ENCODE measurements at places on chromosomes 2 and 18. TPM values are rescaled to one million over a fixed set of nuclear protein-coding genes. Genes with fewer than 3 reads are reported as not detected.

DNA sequence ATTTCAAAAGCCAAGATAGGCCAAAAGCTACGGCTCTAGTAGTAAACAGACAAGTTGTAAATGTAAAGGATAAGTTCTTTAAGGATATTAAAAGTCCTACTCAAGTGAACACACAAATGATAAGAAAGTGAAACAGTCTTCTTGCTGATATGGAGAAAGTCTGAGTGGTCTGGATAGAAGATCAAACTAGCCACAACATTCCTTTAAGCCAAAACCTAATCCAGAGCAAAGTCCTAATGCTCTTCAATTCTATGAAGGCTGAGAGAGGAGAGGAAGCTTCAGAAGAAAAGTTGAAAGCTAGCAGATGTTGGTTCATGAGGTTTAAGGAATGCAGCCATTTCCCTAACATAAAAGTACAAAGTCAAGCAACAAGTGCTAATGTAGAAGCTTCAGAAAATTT lies 111.7 kb upstream of the ZEB2 start:
- H3K27ac ChIP-seq: no peak overlapping the region
- H3K27me3 ChIP-seq: peaks cover 5% of the 10 kb centered on the region
- peaks cover 6% of the 10 kb centered on the region for H3K36me3 ChIP-seq
- no peak for DNase-seq
- H3K4me1 ChIP-seq: peaks cover 20% of the 10 kb centered on the region

DNA sequence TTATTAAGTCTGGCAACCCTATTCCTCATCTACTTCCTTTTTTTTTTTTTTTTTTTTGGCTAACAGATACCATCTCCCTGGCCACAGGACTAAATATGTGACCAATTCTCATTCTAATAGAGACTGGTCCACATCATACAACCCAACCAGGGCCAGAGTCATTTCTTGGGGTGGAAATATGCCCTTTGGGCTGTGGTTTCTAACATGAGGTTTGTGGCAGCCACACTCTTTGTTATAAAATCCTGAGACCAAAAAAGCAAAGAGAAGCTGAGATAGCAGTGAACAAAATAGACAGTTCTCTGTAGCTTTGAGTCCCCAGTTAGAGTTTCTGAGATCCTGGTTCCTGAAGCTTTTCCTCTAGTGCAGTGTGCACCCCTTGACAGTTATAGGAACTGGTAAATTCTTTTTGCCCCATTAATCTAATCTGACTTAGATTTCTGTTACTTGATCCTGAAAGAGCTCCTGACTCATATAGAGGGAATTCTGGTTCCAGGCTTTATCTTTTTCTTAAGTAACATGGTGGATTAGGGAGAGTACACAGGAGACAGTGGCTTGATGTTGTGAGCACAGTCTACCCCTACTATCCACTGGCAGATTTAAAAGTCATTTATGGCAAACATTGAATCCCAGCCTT lies 86.8 kb downstream of the MAIP1 start:
- H3K27me3 ChIP-seq: peaks cover 10% of the 10 kb centered on the region
- no peaks in the 10 kb centered on the region for H3K36me3 ChIP-seq
- H3K27ac ChIP-seq: no peak overlapping the region

DNA sequence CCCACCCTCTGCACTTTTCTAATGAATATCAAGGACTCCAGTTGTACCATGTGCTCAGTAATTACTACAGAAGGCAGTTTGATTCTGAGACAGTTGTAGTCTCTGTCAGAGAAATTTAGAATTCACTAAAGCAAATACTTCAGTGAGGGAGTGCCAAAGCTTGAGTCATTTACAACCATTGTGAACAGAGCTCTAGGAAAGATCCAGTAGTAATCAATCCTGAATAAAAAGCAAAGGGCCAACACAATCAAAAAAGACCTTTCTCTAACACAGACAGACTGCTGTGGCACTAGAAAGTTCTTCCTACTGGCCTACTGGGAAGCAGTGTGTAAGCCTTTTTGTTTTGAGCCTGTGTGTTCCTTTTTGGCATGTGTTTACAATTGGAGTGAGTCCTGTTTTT lies 135.6 kb upstream of the UNC80 start:
- H3K4me3 ChIP-seq: no peak overlapping the region
- no peak overlapping the region for H3K27ac ChIP-seq
- H3K4me1 ChIP-seq: no peaks in the 10 kb centered on the region
- H3K27me3 ChIP-seq: peaks cover 1% of the 10 kb centered on the region

The MOB4 gene
- 33.9 TPM for polyA plus RNA-seq

The KCNF1 gene
- polyA plus RNA-seq: not detected

DNA sequence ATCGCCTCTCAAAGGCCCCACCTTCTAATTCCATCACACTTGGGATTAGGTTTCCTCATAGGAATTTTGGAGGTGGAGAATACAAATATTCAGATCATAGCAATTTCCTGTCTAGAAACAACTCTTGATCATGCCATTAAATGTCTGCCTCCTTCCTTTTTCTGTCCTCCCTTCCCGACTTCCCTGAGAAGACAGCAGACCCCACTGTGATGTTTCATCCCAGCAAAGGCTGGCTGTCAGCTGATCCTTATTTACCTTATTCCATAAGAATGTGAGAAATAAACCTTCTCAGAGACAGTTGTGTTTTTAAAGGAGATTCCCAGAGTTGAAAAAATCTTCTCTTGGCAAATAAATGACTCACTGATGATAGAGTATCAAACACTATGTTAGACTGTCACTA lies 133.9 kb downstream of the TDRD15 start:
- H3K27ac ChIP-seq: no peak overlapping the region
- no peaks in the 10 kb centered on the region for H3K4me1 ChIP-seq
- no peak overlapping the region for H3K4me3 ChIP-seq
- H3K27me3 ChIP-seq: peaks cover 3% of the 10 kb centered on the region

The SRD5A2 gene
- polyA plus RNA-seq: not detected

GRCh38 chr18:60358516-60358915 lies 14.1 kb downstream of the MC4R start:
- no peaks in the 10 kb centered on the region for H3K4me1 ChIP-seq
- peaks cover 2% of the 10 kb centered on the region for H3K27me3 ChIP-seq
- no peak overlapping the region for H3K27ac ChIP-seq
- DNase-seq: no peak
- no peaks in the 10 kb centered on the region for H3K36me3 ChIP-seq
- H3K4me3 ChIP-seq: no peak overlapping the region

GRCh38 chr2:54048117-54048785 lies 67.2 kb upstream of the ACYP2 start:
- H3K27ac ChIP-seq: peak overlapping the region; percentile 89
- no peaks in the 10 kb centered on the region for H3K27me3 ChIP-seq
- DNase-seq: peak; percentile 39
- peaks cover 59% of the 10 kb centered on the region for H3K4me1 ChIP-seq

- H3K27ac ChIP-seq: peak overlapping the region; percentile 97
- DNase-seq: peak; percentile 81
- H3K36me3 ChIP-seq: peaks cover 5% of the 10 kb centered on the region
Measured at GRCh38 chr18:79680100-79680879, 687 bp downstream of the CTDP1 start.

DNA sequence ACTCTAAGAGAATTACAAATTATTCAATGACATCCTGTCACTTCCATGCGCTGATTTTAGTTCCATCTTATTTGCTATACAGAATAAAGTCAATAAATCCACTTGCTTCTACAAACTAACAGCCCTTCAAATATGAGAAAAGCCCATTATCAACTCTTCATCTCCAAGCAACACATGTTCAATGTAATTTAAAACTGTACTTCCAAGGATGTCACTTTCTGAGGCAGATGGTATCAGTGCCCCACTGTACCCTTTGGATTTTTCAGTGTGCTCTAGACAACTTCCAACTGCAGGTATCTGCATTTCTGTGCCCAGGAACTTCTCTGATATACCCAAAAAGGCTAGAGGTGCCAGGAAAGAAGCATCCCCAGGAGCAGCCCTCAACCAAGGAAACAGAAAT lies 87.6 kb downstream of the SMAD2 start:
- no peaks in the 10 kb centered on the region for H3K27me3 ChIP-seq
- H3K4me1 ChIP-seq: no peaks in the 10 kb centered on the region
- no peak for DNase-seq
- peaks cover 42% of the 10 kb centered on the region for H3K36me3 ChIP-seq

DNA sequence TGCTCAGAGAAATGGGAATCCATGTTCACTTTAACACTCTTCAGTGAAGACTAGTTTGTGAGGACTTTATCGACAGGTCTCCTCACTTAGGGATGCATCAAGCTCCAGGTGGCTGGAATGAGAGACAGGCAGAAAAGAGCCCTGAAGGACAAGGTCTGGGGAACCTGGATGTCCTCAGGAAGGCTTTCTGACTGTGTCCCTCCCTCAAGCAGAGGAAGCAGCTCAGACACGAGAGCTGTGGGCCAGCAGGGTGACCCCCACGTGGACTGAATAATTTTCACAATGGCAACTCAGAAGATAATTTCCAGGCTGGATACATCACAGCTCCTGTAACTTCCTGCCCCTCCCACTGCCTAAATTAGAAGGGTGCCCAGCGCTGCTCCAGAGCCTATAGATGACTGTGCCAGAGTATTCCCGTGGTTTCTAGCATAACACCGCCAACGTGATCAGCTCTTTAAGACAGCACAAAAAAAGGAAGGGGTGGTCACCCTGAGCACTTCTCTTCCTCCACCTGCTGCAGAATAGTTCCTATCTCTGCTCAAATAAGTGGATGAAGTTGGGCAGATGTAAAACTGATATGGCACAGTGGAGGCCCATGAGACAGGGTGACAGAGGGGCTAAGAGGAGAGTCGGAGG lies 25.7 kb upstream of the NCK2 start:
- no peaks in the 10 kb centered on the region for H3K27me3 ChIP-seq
- H3K4me3 ChIP-seq: no peak overlapping the region
- peak overlapping the region; percentile 16 for H3K27ac ChIP-seq
- no peaks in the 10 kb centered on the region for H3K36me3 ChIP-seq

Data from immature natural killer cell (primary cell).